Cardiac atrium fibroblast (primary cell): ENCODE measurements at places on chromosomes 12 and 14. TPM values are rescaled to one million over a fixed set of nuclear protein-coding genes. Genes with fewer than 3 reads are reported as not detected.

The KLRK1 gene
- total RNA-seq: not detected in 2 replicates

The VWF gene
- total RNA-seq: 3.2 and 15.9 TPM in 2 replicates

The MTHFD1 gene
- total RNA-seq: 19.9 and 24.8 TPM in 2 replicates

The KRT78 gene
- not detected in 2 replicates for total RNA-seq

The KRT75 gene
- not detected in 2 replicates for total RNA-seq

The KRT83 gene
- total RNA-seq: not detected in 2 replicates

The STAC3 gene
- not detected in 2 replicates for total RNA-seq

The SLC5A8 gene
- not detected in 2 replicates for total RNA-seq

The PPP1R1A gene
- not detected in 2 replicates for total RNA-seq

The SOX5 gene
- 0.16 and 0.90 TPM in 2 replicates for total RNA-seq

The RFLNA gene
- total RNA-seq: 4.7 and 15.9 TPM in 2 replicates

The KIF26A gene
- total RNA-seq: 0.32 and 0.36 TPM in 2 replicates

The PMCH gene
- not detected in 2 replicates for total RNA-seq

The CPNE6 gene
- total RNA-seq: not detected in 2 replicates

The NFATC4 gene
- total RNA-seq: 40.0 and 41.9 TPM in 2 replicates

The HEATR5A gene
- 20.6 and 33.4 TPM in 2 replicates for total RNA-seq

The ANKS1B gene
- total RNA-seq: 2.9 TPM in 1 of 2 replicates, not detected in the other

The INSM2 gene
- total RNA-seq: not detected in 2 replicates

The MIP gene
- total RNA-seq: not detected in 2 replicates

The PTPRR gene
- total RNA-seq: not detected in 2 replicates

The PZP gene
- not detected in 2 replicates for total RNA-seq

The IL31 gene
- not detected in 2 replicates for total RNA-seq

The FOXN4 gene
- not detected in 2 replicates for total RNA-seq

The CLEC4A gene
- total RNA-seq: not detected in 2 replicates

The TAS2R7 gene
- total RNA-seq: not detected in 2 replicates

The EPYC gene
- not detected in 2 replicates for total RNA-seq

The CLEC4D gene
- total RNA-seq: not detected in 2 replicates

The SERPINA9 gene
- not detected in 2 replicates for total RNA-seq

The TDRD9 gene
- total RNA-seq: 0.97 and 1.8 TPM in 2 replicates

The ALX1 gene
- total RNA-seq: not detected in 2 replicates

The CDCA3 gene
- total RNA-seq: 8.3 and 16.2 TPM in 2 replicates

The TBC1D30 gene
- under 0.01 and 2.0 TPM in 2 replicates for total RNA-seq

The RD3L gene
- not detected in 2 replicates for total RNA-seq

The EMC9 gene
- 14.4 and 27.4 TPM in 2 replicates for total RNA-seq

The GPR65 gene
- 0.32 and 0.54 TPM in 2 replicates for total RNA-seq

The NXPH4 gene
- total RNA-seq: 13.7 and 23.3 TPM in 2 replicates
